ENCODE measurements at places on chromosomes 6 and 20.
A peak's percentile ranks its signal among the peaks of the same experiment; 100 is the strongest.

DNA sequence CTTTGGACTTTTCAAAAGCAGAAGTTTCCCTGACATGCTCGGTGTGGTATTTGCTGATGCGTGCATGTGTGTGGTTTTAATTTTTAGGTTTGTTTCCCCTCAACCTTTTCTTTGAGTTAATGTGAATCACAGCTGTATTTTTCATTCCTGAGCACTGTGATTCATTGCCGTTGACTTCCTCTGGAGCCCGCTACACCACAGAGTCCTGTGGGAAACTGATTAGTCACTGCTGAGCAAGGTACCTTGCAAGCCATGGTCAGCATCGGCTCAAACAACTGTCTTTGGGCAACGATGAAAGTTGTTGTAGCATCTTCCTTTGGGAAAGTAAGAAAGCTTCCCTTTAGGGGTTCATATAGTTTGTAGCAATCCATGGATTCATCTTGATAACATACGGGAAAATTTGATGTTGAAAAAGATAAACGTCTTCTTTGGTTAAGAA, 57.5 kb downstream of the RIN2 start:
- no peak for DNase-seq

DNA sequence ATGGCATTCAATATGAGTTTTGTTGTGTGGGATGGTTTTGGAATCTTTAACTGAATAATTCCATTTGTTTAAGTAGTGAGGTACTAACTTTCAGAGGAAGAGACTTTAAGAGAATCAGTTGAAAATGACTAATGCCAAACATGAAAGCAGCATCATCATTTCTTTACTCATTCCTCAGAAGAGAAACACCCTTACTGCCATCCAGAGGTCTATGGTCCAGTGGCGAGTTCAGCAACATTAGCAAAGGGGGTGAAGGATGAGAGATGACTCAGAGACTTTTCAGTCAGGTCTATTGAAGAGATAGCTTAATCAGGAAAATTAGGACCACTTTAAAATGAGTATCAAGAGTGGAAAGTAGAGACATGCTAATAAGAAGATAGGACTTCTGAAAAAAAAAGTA, 118.8 kb downstream of the COL19A1 start:
- no peak for DNase-seq

DNA sequence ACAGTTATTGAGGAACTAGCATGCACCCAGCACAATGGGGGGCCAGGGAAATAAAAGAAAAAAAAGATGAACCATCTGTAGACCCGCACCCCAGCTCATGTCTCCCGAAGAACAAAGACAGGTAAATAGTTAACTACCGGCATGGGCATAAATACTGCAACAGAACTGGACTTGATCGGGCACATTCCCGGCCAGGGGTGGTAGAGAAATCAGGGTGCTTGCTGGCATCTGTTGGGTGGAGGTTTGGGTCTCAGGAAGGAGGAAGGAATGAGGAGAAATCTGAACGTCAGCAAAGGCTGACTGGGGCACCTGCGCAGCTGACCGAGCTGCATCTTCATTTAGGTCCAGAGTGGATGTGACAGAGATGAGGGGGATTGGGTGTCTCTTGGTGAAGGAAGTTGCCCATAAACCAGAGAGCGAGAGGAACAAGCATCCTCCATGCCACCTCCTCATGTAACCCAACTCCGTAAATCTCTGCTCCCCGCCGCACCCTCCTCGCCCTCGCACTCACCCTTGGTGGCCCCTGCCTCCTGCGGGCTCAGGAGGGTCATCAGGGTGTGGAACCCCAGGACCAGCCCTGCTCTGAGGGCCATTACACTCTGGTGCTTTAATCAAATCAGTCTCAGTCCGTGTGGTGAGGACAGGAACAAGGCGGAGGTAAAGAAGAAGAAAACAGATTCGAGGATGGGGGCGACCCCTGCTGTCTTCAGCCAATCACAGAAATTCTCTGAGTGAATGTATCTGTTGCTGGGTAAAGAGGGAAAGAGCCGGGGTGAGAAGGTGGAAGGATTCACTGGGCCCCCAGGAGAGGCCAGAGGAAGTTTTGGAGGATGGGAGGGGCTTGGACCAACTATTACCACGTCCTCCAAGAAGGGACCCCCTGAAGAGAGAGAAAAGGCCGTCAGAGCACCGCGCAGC, at the start of gene HLA-DOA:
Gene HLA-DOA (minus strand): TSS at position 648 of the 918 bp plus-strand sequence.
- peak; percentile 18 for DNase-seq

GRCh38 chr20:62059920-62060630, 5.6 kb downstream of the TAF4 start:
- DNase-seq, result no peak

- no peak for DNase-seq
Observed at GRCh38 chr6:54426995-54427394, 118.8 kb downstream of the TINAG start.

GRCh38 chr6:16033214-16033613, 95.7 kb upstream of the MYLIP start:
- DNase-seq, result no peak

DNA sequence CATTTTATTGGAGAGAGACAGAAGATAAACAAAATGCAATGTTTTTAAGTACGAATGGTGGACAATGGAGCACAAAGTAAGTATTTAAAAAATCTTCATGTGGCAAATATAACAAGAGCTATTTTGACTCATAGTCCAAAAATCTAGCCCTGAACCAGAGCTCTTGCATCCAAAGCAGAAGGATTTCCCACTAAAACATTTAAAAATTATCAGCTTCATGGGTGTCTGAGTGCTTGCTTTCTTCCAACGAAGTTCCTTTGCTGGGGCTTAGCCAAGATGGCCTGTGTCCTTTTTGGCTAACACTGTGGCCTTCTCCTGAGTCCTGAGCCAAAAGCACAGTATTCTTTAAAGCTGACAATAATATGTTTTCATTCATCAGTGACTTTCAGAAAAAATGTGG, 161.7 kb downstream of the RIMS1 start:
- no peak for DNase-seq

GRCh38 chr20:34579979-34580940, 21.7 kb downstream of the MAP1LC3A start:
- no peak for DNase-seq

GRCh38 chr20:63378626-63379025, 17.5 kb upstream of the CHRNA4 start:
- DNase-seq, result no peak

DNA sequence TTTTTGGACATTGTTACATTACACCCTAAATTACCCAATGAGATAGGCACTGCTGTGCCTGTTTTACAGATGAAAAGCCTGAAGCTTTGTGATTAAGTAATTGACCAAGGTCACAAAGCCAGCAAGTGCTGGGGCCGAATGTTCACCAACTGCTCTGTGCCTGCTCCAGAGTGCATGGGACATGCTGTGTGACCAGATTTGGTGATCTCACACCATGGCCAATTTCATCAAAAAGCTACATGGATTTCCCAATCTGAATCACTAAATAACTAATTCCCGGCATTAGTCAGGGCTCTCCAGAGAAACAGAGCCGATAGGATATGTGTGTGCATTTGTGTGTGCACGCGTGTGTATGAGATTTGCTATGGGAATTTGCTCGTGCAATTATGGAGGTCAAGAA, 228.3 kb upstream of the ECI2 start:
- DNase-seq, result no peak

DNA sequence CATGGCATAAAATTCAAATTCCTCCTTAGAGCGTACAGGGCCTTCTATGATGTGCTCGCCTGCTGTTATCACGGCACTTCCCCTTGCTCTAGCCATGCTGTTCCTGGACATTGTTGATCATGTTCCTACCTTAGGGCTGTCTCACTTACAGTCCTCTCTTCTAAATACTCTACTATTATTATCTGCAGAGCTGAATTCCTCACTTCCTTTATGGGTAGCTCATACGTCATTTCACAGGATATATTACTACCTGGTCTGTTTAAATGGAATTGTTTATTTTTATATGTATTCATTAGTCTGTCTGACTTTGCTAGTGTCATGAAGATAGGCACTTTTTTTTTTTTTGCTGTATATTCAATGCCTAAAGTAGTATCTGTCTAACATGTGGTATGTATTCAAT, 94.7 kb upstream of the FLRT3 start:
- no peak for DNase-seq

DNA sequence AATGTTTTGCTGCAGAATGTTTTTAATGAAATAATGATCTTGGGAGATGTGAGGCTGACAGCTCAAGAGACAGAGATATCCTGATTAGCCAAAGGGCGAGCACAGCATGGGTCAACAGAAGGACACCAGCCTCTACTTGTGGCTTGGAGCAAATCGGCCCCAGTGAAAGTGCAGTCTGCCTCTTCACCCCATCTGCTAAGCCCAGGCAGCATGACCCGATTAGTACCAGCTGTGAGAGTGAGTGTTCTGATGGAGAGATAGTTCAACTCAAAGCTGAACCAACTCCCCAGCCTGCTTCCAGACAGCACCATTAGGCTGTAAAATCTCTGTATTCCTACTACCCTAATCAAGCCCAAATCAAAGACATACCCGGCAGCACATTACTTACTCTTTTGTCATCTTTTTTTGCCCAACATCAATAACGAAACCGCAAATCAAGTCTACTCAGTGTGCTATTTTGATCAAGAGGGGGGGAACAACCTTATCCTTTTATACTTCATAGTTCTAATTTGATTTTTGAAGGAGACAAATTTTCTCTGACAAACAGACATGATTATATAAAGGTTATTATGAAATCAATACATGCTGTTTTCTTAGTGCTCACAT, 514.1 kb upstream of the NRSN1 start:
- no peak for DNase-seq

DNA sequence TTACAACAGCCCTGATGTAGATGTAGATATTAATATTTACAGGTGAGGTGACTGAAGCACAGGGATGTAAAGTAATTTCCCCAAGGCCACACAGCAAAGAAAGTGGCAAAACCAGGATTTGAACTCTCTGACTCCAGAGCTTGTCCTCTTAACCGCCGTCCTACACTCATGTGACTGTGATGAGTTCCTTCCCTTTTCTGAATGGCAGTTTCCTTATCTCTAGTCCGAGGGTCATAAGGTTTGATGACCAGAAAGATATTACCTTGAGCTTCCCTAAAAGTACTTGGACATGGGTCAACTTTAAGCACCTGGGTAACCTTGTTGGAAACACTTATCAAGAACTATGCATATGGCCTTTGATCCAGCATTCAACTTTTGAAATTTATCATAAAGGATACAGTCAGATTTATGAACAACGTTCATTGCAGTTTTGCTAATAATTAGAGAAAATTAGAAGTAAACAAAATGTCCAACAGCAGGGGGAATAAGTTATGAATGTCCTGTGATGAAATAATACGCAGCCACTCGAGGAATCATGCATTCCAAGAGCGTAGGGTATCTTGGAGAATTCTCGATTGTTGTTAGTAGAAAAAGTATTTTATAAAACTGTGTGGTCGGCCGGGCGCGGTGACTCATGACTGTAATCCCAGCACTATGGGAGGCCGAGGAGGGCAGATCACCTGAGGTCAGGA, 2.3 kb upstream of the TLDC2 start:
- DNase-seq, result no peak

GRCh38 chr6:166258854-166259276, 49.3 kb downstream of the PRR18 start:
- DNase-seq, result no peak

GRCh38 chr20:32294071-32294470, 16.6 kb downstream of the KIF3B start:
- DNase-seq, result no peak

DNA sequence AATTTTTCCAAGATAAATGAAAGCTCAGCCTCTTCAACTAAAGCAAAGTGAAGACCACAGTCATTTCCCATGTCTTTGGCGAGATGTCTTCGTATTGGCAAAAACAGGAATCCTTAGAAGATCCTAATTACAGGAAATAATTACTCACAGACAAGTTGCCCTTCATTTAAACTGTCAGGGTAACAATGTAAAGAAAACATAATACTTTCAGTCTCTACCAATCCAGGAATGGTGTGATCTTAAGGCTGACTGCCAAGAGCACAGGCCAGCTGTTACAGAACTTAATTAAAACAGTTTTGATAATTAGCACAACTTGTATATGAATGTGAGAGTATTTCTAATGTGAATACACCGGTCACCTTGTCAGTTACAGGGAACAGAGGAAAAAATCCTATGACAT, 292.2 kb downstream of the PACRG start:
- no peak for DNase-seq

DNA sequence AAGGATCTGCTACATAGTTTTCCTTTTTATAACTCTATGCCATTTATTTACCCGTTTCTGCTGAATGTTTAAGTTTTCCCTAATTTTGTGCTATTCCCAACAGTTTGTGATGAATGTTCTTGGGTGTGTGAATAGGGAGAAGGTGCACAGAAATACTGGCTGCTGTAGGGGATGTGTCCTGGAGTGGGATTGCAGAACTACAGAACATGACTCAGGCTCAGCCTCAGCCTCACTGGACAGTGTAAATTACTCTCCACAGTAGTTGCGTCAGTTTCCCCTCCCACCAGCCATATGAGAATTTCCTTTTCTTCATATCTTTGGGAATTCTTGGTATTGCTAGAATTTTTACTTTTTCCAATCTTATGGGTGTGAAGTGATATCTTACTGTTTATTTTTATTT, 57.0 kb downstream of the SLX4IP start:
- no peak for DNase-seq

DNA sequence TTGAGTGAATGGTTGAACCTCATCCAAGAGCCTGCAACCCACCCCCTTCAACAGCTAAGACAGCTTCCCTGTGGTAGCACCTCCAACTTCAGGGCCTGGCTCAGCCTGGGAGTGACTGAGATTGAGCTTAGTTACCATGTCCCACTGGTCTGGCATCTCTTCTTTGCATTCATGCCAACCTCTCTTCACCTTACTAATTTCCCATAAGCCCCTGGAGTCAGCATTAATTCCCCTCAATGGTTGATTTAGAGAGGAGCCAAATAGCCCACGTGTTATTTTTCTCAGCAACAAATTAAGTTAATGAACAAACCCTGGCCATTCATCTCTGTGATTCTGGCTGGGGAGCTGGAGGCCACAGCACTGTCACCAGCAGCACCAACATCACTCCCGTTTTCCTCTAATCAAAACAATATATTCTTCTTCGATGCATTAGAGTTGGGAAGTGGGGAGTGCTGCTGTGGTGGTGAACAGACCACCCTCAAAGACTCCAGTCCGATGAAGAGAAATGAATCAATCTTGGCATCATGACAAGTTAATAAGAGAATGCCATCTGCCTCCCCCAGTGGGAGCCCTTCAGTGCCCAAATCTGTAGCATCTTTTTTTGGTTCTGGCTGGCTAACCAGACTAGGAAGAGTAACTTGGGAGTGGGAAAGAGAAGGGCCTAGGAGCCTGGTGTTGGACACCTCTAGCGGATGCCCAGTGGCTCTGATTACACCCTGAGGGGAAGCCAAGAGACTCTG, 316.9 kb upstream of the RNF24 start:
- no peak for DNase-seq

Measured in stimulated activated CD8-positive, alpha-beta memory T cell treated with anti-CD3 and anti-CD28 coated beads, Interleukin-7, amount 100 ng/mL, for 24 hours (primary cell).